ENCODE measurements at places on chromosomes 7 and 10.

DNA sequence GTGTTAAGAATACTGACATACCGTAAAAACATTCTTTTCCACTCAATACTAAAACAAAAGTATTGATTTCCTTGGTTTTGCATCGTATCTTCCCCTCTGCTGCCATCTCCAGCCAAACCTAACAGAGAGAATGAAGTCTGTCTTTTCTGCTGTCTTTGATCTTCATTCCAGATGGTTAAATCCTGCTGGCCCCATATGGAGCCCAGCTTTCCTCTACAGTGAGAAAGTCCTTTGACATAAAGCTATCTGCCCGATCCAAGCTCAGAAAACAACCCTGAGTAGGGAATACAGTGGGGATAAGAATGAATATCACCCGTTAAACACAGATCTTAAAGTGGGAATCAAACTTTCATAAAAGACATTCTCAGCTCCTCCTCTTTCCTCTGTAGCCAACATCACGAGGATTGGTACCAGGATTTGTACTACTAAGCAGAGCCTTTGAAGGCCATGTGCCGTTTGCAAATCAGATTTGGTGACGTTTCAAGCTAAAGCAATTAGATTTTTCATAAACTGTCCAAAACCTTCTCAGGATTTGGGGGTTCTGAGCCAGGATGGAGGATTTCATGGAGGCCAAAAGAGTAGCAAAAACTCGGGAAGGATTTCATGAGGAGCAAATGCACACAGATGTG, 30.8 kb upstream of the GPAM start:
- no peak for DNase-seq

DNA sequence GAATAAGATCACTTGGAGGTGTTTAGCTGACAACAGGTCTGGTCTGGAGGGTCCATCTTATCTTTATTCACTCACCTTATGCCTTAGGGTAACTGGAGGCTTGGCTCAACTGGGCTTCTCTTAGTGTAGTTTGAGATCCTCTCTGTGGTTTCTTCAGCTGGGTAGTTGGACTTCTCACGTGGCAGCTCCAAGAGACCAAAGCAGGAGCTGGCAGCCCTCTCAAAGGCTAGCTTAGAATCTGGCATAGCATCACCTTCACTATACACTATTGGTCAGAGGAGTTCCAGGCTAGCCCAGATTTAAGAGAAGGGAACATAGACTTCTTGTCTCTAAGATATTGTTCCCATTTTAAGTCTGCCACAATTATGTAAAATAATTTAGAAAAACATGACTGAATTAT, 16.4 kb downstream of the ADK start:
- no peak for DNase-seq

DNA sequence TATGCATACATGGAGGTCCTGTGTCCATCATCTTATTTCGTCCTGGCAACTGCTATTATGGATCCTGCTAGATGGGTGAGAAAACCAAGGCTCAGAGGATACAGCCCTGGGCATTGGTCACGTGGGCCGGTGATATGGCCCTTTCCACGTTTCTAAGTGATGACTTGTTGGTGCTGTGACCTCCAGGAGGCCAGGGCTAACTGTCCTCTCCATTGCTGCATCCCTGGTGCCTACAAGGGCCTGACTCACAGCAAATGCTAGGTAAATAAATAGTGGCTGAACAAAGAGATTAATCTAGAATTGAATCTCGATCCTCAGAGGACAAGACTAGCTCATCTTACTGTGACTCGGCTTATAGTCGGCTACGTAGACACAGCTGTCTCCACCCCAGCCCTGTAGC, 78.6 kb downstream of the FAM53B start:
- no peak for DNase-seq

DNA sequence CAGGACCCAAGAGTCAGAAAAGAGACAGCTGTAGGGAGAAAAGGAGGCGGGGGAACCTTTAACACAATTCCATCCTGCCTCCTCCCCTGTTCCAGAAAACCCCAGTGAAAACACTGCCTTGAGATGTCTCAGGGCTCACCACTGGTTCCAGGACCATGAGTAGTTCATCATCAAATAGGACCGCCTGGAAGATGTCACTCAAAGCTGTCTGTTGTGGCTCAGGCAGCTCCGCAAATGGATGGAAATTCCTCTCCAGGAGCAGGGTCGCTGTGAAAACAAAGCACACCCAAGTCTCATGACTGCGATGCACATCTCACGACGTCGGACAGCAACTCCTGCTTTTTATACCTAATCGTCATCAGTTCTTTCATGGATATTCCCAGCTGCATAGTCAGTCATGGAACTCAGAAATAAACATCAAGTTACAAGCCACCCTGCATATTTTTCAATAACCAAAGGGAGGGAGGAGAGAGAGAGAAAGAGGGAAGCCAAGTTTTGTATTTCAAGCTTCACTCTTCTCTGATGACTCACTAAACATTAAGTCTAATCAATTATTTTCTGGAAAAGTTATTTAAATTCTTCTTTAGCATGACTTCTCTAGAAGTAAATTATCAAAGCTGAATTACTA, 49.2 kb downstream of the GSDME start:
- DNase-seq, result no peak

DNA sequence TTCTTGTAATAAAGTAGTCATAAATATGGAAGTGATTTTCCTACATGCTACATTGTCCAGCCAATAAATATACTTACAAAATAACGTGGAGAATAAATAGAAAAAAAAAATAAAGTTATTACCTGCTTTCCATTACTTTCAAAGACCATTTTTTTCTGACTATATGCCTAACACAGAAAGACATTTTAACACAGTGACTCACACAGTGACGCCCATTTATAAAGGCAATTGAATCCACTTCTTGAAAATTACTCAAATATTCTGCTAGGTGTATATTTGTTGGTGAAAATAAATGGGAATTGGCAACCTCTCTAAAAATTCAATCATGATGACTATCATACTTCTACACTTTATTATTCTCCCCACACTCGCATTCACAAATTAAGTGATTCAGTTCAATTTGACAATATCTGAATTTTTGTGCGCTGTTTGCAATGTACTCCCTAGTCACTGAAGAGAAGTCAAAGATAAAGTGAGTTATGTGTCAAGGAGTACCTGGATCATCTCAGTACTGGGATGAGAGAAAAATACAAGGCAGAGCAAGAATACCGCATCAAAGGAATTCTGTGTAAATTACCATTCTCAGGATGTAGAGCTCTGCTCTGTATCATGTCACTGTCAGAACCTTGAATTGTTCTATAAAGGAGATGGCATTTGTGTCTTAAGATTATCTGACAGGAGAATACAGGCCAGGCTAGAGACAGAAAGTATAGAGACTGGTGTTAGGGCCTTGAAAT, 642.7 kb downstream of the IPMK start:
- DNase-seq, result no peak

- no peak for DNase-seq
Measured at GRCh38 chr7:75649462-75649861, 89.3 kb downstream of the HIP1 start.

DNA sequence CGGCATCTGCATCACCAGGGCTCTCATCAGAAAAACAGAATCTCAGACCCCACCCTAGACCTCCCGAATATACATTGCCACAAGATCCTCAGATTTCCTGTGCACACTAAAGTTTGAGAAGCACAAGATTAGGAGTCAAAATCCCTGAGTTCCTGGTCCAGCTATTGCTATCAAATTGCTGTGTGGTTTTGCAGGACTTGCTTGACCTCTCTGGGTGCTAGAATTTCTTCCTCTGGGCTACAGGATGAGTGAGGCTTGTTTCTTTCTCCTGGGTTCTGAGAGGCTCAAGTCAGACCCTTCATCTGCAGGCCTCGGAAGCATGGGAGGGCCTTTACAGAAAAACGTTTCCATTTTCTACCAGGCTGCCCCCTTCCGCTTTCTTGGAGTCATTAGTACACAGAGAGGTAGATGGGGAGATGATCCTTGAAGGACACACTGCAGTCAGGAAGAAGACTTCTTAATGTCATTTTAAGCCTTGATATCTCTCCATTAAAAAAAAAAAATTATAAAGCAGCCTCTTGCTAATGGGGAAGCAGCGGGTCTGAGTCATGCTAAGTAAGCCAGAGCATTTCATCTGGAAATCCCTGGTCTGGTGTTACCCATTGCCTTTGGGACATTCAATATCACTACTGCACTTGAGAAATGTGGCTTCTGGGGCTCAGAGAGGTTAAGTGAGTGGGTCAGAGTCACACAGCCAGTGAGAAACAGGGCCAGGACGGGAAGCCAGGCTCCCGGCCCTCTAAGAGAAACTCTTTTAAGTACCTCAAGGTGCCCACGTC, 173.5 kb downstream of the KCNMA1 start:
- no peak for DNase-seq

DNA sequence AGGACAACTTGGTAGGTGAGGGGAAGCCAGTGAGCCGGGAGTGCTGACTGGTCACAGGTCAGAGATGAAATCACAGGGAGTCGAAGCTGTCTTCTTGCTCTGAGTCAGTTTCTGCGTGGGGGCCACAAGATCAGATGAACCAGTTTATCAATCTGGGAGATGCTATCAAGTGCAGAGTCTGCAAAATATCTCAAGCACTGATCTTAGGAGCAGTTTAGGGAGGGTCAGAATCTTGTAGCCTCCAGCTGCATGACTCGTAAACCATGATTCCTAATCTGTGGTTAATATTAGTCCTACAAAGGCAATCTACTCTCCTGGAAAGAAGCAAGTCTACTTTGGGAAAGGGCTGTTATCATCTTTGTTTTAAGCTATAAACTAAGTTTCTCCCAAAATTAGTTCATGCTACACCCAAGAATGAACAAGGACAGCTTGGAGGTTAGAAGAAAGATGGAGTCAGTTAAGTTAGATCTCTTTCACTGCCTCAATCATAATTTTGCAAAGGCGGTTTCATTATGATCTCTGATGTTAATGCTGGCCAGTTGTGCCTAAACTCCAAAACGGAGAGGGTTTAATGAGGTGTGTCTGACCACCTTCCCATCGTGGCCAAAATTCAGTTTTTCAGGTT, 8.4 kb upstream of the LMOD2 start:
- no peak for DNase-seq

DNA sequence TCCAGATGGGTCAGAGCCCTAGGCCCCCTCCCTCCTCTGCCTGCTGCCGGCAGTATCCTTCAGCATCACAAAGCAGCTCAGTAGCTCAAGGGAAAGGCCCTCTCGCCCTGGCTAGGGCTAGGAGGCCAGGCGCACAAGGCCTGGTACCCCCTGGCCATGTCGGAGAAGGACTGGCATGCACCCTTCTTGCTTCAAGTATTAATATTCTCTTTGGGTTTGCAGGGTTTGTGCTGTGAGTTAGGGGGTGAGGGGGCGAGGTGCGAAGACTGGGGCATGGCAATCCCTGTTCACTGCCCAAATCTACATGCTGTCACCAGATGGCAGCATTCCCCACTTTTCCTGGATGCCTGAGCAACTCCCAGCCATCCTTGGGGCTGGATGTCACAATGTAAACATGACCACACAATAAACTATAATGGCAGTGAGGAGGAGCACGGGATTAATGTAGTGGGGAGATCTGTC, 105.2 kb downstream of the NEURL1 start:
- no peak for DNase-seq

GRCh38 chr7:93799750-93800357, 90.7 kb downstream of the TFPI2 start:
- peak; percentile 7 for DNase-seq

GRCh38 chr10:88489107-88489506, 94.0 kb downstream of the RNLS start:
- no peak for DNase-seq

GRCh38 chr7:91543646-91544045, 279.4 kb downstream of the FZD1 start:
- DNase-seq, result no peak

GRCh38 chr7:70694971-70695794, 436.8 kb upstream of the GALNT17 start:
- DNase-seq, result no peak

DNA sequence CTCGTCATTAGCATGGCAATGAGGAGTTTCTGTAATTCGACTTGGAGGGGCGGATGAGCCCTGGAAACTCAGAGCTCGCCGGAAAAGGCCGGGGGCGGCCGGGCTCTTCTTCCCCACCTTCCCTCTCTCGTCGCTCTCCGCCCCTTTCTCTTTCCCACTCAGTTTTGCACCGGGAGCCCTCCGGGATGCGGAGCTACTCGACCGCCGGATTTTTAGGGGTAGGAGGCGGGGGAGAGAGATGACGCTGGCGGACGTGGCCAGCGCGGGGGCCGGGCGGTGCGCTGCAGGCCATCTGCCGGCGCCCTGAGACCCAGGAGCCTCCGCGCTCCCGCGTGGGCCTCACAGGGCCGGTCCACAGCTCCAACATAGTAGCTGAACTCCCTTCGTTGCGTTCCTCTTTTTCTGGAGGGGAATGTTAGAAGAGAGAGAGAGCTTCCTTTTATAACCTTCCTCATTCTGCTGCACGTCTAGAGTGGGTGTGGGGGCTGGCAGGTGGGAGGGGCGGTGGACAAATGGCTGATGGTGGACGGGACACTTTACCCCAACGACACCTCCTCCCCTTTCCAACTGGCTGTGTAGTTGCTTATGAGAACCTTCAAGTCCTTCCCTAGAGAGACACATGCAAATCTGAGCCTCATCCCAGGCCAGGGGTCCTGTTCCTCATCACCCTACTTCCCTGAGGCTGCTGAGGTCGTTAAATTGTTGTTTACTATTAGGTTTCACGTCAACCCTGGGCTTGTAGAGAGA, 1.1 kb upstream of the HOXA1 start:
- no peak for DNase-seq

DNA sequence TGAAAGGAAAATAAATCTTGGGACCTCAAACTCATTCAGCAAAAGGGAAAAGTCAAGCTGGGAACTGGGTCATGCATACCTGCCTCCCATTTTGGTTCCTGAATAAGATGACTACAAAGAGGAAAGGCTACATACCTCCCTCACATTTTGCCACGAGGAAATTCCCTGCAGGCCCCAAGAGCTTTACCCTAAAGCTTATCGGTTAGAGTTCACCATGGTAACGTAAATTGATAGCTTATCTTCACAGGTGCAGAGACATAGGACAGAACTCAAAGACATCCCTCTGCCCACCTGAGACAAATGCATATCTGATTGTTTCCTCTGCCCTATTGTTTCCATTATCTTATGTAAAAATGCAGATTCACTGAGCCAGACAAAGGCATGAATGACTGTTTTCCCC, 31.5 kb upstream of the GRB10 start:
- DNase-seq, result no peak

DNA sequence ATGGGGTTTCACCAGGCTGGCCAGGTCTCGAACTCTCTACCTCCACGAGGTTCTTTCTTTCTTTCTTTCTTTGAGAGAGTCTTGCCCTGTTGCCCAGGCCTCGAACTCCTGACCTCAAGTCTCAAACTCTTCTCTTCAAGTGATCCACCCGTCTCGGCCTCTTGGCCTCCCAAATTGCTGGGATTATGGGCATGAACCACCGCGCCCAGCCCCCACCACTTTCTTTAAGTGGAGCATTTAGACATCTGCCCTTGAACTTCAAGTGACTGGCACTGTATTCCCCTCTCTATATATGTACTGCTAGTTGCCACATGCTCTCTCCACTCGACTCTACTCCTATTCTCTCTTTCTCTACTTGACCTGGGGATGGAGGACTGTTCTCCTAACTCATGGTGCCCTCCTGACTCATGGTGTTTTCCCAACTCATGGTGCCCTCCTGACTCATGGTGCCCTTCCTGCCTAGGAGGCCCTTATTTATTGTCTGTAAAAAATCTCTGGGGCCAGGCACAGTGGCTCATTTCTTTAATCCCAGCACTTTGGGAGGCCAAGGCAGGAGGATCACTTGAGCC, 19.3 kb upstream of the ACHE start:
- no peak for DNase-seq

GRCh38 chr7:158077934-158078910, 509.4 kb downstream of the PTPRN2 start:
- DNase-seq, result peak; percentile 69
